ENCODE measurements at places on chromosomes 2 and 18.

- no peak for DNase-seq
Observed at GRCh38 chr2:147135376-147135775, 709.5 kb upstream of the ACVR2A start.

DNA sequence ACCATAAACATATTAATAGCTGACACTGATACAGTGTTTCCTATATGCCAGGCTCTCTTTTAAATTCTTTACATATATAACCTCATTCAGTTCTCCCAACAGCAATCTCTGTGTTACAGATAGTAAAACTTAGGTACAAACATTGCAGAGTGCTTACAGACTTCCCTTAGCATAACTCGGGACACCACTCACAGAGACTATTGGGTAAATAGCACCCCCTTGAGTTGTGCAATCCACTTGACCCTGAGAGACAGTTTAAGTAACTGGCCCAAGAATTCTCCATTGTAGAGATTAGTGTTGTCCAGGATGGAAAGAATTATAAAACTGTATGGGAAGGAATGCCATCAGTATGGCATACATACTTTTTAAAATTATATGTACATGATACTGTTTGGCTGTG is 110.1 kb downstream of the POLE4 start:
- no peak for DNase-seq

DNA sequence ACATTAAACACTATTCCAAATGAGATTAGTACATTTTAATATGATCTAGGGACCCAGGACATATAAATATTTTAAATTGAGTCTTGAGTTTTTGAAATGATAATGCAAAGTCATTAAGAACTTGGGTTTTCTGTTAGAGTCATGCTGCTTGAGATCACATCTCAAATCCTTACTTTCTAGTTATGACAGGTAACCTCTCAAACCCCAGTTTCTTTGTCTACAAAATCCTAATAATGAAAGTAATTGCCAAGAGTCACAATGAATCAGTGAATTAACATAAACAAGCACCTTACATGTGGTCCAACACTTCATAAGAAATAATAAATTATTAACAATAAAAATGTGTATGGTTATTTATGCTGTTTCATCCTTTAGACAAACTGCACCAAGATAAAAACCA is 607.6 kb downstream of the LRP1B start:
- DNase-seq = no peak

DNA sequence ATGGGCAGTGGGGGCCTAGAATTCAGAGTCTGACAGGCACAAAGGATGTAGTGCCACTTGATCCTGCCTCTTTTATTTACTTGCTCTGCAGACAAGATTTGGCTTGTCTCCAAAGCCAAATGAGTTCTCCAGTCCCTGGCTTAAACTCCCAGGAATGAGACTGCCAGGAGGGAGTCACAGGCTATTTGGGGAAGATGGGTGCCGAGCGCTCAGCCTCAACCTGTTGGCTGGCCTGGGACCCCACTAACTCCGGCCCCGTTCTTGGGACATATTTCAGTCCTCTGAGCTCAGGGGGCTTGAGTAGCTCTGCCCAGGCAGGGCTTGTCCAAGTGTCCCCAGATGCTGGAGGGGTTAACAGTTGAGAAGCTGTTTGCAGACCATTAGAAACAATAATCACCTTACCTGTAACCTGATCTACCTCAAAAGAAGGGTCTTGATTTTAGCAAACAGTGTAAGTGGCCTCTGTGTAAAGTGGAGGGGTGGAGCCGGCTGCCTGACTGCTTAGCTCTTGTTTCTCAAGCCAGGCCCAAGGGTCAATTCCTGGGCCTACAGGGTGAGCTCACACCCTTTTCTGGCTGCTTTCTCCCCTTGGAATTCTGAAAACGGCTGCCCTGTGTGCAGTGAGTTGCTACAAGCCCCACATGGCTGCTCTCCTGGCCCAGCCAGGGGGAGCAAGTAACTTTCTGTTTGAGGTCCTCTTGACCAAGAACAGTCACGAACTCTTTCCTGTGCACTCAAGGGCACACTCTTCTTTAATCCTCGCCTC is 27.1 kb upstream of the FZD5 start:
- DNase-seq = no peak

GRCh38 chr2:2707206-2707991 is 376.3 kb upstream of the MYT1L start:
- no peak for DNase-seq

- DNase-seq = no peak
Observed at GRCh38 chr2:203679401-203679800, 27.0 kb upstream of the CD28 start.

DNA sequence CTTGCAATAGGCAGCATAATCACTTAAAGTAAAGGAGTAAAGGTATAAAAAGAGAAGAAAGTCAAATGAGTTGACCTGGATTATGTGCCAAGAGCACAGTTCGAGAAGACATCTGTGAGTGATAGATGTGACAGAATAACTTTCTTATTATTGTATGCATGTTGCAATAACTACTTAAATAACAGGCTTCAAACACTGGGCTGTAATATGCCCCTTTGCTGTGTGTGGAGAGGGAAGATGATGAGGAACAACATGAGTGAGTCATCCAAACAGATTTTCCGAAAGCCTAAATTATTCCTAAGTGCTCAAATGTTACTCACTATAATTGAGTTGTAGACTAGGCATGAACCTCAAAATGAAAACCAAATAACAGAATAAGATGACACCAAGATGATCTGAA is 328.1 kb downstream of the EXOC6B start:
- DNase-seq = no peak

DNA sequence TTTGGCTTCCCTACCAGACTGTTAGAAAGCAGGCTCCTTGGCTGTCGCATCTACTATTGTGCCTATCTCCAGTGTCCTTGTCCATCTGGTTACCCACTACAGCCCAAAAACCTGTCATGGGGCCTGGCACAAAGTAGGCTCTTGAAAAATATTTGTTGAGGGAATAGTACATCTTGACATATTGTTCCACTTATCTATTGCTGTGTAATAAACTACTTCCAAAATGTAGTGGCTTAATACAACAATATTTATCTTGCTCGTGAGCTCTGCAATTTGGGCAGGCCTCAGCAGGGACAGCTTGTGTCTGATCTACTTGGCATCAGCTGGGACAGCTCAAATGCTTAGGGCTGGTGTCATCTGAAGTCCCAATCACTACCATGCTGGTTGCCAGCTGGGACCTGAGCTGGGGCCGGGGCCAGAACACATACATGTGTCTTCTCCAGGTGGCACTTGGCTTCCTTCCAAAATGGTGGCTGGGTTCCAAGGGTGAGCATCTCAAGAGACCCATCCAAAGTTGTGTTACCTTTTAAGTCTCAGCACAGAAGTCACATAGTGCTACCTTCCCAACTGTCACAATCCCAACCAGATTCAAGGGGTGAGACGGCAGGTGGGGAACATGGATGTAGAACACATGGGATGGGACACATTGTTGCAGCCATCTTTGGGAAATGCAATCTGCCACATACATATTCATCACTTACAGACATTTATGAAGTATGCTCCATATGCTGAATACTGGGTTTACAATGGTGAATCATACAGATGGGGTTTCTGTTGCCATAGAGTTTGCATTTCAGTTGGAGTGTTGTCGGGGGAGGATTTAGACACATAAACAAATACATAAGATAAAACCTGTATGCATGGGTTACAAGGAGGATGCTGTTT is 134.2 kb downstream of the FOXI3 start:
- DNase-seq = no peak

DNA sequence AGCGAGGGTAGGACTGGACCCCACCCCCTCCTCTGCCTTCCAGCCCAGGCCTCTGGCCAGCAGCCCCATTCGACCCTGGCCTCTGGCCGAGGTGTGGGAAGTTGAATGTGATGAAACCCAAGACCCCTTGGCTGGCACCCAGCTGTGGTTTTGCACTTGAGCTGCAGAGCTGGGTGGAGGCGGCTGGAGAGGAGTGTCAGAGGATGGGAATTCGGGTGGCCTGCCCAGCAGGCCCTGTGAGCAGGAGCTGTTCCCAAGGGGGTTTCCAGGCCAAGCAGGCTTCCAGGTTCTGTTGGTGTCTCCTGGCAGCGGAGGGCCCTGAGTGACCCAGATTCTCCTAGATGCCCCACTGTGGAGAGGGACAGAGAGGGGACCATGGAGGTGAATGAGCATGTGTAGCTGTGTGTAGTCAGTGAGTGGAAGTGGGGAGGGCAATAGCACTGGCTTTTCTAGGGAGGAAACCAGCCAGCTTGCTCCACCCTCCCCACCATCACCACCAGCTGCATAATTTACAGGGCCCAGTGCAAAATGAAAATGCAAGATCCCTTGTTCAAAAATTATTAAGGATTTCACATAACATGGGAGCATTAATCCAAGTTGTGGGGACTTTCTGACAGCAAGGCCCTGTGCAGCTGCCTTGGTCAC is 172.2 kb upstream of the HAAO start:
- DNase-seq = no peak

DNA sequence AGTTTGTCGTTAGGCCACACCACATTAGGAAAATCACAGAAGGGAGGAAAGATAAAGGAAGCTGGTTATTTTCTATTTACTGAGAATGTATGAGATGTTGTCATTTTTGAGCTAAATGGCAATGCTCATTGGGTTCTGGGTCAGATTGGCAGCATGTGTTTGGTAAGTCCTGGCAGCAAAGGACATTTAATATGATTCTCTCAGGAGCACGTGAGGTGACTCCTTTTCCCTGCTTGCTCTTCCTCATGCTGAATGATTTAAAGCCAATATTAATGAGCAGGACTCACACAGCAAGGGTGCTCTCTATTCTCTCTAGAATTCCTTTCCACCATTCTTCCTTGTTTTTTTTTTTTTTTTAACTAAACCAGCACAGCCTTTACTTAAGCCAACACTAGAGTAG is 298.2 kb downstream of the XIRP2 start:
- no peak for DNase-seq

GRCh38 chr2:126664639-126665038 is 8.7 kb downstream of the GYPC start:
- no peak for DNase-seq

DNA sequence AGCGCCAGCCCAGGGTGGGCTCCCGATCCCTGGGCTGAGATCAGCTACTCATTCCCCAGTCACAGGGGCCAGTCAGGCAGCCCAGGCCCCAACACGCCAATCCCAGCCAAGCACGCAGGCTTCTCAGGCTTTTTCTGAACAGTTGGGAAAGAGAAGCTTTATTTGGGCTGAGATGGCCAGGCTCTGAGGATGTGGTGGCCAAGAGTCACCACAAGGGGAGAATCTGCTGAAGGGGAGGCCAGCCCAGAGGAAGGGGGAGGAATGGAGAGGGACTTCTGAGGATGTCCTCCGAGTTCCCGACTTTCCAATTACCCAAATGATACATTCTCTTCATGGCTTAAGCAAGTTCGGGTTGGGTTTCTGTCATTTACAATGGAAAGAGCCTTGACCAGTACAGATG is 2.8 kb upstream of the DIPK1C start:
- DNase-seq = no peak

DNA sequence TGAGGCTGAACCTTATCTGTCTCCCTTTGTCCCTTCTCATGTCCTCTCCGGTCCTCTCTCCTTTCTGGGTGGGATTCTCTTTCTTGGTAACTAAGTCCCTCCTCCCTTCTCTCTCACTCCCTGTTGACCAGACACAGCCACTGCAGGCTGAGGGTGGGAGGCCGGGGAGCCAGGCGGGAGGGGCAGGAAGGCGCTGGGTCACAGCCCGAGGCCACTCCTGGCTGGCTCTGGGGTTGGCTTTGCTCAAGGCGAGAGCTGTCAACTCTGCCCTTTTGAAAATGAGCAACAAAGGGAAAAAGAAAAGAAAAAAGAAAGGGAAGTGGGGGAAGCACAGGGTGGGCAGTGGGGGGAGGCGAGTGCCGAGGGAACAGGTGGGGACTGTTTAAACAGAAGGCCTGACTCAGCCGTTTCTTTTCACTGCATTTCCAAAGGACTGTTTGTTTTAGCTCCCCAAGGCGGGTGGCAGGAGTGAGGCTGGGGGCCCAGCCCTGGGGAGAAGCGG is 70.5 kb upstream of the IGFBP5 start:
- DNase-seq = no peak
